ENCODE measurements at places on chromosomes 1 and 21.

GRCh38 chr1:151718011-151718431 is 1.4 kb upstream of the CELF3 start:
- DNase-seq: no peak

DNA sequence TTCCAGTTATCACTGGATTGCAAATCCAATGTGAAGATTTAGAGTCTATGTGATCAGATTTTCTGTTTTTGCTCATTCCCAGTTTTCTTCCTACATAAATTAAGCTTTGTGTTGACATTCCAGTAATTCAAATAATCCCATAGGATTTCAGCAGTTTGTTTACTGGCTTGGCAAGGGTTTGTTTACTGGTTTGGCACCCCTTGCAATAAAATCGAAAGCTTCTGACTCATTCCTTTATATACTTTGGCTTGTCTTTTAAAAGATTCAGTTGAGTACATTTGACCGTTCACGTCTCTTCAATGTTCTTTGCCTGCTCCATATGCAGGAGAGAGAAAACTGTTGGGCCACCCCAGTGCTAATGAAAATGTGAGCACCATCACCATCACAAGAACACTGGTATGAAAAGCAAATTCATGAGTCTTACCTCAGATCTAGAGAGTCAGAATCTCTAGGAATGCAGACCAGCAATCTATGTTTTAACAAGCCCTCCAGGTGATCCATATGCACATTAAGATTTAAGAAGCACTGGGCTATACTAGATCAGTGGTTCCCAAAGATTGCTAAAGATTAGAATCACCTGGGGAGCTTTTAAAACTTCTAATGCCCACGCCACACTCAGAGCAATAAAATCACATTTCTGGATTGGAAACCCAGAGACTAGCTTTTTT is 32.8 kb downstream of the ZC3H11B start:
- DNase-seq: no peak

DNA sequence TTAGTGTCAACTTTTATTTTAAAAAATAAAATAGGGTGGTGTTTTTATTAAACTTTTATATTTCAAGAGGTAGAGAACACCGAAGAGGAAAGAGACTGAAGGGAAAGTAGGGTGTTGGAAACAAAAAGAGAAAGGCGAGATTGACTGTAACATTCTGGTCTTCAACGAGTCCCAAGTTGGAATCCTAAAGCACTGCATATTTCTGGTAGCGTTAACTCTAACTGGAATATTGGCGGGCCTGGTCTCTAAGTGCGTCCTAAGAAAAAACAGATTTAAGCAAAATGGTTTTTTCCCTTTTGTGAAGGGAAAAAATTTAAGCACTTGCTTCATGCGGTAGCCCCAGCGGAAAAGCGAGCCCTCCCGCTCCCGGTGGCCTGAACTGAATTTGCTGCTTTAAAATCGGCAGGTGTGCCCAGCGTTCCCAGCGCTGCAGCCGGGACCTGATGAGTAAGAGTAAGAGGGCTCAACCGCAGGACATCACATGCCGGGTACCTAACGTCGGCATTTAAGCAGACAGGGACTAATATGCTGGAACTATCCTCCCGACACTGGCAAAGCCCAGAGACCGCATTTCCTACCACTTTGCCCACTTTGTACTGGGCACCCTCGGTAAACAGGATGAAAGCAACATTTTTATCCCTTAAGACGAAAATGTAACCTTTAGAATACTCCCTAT is 30.5 kb upstream of the NFIA start:
- DNase-seq: no peak

DNA sequence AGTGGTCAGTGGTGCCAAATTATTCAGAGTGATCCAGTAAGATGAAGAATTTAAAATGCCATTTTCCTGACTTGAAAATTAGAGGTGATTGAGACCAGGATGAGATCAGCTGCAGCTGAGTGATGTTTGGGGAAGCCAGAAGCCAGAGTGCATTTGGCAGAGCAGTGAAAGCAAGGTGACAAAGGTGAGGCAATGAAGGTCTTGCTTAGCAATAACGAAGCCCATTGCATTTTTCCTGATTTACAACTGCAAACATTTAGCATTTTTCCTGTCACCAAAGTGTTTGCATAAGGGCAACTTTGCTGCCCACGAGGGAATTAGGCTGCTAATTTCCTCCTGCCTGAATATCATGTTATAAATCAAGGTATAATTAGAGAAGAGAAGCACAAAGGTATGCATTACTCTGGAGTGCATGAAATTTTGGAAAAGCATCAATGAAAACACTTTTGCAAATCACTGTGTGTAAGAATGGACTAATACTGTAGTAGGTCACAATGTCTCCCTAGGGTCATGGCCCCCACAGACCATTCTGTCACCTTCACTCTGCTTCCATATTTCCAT is 188.2 kb upstream of the LYPLAL1 start:
- no peak for DNase-seq

DNA sequence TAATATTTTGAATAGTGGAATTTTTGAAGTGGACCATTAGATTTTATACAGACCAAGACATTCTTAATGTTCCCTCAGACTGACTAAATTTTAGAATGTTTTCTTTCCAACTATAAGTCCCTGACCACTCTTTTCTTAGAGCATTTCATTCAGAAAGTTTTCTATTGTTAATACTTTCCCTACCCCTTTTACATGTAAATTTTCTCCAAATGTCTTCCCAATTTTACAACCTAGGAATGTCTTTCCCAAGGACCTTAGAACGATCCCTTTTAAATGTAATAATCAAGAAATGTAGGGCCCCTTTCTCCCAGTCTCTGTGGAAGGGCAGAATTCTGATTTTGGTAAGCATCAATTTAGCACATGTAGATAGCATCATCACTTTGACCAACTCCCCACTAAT is 730.0 kb upstream of the B3GALT2 start:
- DNase-seq: no peak

- no peak for DNase-seq
Observed at GRCh38 chr1:155322571-155322952, 1.9 kb downstream of the RUSC1 start.

GRCh38 chr21:34187935-34188334 is 114.6 kb downstream of the MRPS6 start:
- no peak for DNase-seq

- no peak for DNase-seq
Observed at GRCh38 chr21:37751268-37751975, 164.8 kb downstream of the KCNJ6 start.

DNA sequence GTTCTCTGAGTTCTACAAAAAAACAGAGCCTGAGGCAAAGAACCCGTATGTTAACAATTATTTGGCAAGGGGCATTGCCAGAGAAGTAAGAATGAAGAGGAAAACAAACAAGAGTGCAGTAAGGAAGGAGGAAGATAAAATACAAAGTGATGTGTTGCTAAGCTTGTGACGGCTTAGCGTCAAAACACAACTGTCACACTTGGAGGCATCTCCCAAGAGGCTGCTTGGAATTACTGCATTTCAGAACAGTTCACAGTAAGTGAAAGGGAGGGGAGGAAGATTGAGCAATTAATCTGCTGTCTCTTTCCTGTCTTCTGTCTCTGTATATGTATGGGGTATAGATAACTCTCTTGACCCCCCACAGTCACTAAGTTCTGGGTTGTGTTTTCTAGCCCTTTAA is 1017.0 kb upstream of the TMPRSS15 start:
- DNase-seq: no peak

DNA sequence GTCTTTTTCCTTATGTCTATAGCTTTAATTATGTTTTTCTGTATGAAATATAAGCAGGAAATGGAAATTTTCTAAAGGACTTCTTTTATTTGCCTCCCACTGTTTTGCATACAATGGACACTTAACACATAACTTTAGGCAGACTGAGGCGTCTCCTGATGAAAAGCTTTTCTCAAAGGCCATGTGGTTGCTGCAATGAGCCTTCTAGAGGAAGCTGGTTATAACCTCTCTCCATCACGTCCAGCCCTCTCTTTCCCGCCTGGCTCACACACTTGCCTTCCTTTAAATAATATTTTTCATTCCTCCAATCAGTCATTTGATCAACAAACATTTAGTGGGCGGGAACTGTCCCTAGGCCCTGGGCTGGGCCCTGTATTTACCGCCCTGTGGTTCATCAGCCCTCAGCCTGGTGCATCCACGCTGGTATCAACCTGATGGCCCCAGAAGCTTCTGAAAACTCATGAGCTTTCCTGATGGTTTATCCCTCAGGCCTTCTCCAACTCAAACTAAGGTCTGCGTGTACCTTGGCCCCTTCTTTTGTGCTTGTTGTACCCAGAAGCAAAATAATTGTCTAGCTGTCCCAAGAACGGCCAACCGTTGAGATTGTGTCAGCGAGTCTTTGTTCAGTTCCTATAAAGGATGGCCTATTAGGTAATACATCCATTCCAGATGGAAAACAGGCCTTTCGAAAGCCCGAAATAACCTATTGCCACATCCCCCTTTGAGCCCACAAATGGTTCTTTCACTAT is 75.3 kb upstream of the LYST start:
- no peak for DNase-seq

- peak; percentile 67 for DNase-seq
Observed at GRCh38 chr1:174005032-174005431, 17.1 kb downstream of the RC3H1 start.

- no peak for DNase-seq
Observed at GRCh38 chr1:190688096-190688495, 210.4 kb upstream of the BRINP3 start.

DNA sequence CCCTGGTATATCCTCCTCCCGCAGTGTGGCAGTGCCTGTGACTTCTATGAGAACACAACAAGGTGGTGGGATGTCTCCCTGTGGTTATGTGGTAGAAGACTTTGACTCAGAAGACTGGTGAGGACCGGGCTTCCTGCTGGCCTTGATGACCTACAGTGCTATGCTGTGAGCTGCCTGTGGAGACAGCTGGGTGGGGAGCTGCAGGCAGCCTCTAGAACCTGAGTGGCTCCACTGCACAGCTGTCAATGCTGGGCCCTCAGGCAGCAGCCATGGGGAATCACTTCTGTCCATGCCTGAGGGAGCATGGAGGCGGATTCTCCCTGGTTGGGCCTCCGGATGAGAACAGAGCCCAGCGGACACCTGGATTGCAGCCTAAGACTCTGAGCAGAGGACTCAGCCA is 14.9 kb downstream of the SLC1A7 start:
- no peak for DNase-seq

DNA sequence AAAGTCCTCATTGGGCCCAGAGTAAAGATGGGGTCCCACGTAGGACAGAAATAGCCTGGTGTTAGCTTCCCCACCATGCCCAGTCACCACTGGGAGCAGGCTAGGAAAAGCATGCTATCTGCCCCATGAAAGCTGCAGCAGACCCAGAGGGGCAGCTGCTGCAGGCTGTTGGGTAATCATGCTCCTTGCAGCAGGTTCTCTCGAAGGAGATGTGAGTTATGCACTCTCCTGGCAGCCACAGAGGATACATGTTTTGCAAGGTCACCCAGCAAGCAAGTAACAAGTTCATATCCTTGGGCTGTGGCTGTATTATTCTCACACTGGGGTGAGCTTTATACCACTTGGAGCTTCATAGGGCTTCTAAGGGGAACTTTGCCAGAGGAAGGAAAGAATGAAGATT is 9.1 kb upstream of the HEYL start:
- no peak for DNase-seq

- no peak for DNase-seq
Observed at GRCh38 chr21:31157756-31158155, 119.5 kb upstream of the KRTAP19-8 start.

DNA sequence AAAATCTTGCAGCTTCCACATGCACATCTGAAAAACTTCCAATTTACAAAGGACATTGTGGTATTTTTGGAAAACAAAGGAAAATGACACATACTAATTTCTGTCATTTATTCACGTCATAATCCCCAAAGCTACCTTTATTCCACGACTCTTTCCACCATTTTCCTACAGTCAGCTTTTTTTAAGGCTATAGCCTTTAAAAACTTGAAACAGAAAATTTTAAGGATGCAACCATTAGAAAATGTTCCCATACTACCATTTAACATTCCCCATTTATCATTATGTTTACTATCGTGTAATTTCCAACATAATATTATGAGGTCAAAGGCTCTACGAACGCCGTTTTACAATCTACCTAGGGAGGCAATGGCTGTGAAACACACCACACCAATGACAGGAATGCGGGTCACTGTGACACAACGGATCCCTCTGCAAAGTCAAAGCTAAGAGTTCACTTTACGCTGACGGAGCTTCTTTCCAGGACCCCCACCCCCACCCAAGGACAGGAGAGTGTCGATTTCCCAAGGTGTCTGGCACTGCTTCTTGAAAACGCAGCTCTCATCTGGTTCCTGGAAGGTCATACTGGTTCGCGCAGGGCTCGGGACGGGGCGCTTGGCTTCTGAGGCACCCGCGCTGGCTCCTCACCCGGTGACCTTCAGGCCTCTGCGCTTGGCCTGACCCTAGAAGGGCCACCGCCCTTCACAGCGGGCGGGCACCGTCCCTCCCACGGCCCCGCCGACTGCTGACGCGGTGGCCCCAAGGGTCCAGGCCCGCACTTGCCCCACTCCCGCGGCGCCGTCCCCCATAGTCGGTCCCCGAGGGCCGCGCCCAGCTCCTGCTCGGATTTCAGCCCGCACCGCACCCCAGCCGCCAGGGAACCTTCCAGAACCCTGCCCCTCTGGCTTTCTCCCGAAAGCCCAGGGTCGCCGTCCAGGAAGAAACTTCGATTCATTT is 50.5 kb upstream of the ATF3 start:
- DNase-seq: no peak

GRCh38 chr1:244326757-244327156 is 125.0 kb downstream of the ADSS2 start:
- DNase-seq: no peak

DNA sequence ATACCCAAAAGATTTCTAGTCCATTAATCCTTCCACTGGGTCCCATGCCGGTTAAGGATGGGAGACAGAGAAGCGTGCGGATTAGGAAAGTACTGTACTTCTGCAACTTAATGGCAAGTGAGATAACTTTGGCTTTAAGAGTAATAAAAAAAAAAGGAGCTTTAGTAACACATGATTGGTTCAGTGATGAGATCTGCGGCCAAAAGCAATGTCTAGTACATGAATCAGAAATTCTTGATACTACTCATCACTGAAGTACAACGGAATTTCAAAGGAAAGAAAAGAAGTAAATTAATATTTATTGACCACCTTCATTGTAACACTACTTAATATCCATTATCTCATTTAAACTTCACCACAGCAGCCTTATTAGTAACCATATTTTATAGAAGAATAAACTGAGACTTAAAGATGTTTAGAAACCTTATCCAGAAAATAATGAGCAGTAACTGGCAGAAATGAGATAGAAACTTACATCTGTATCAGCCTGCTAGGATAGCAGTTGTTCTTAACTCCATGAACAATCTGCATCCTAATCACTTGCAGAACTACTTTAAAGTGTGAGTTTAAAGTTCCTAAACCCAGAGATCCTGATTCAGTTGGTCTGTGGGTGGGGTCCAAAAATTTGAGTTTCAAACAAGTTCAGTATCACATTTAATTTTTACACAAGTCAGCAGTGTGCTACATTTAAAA is 14.1 kb upstream of the NUF2 start:
- no peak for DNase-seq

- DNase-seq: no peak
Observed at GRCh38 chr1:214670098-214670497, 67.1 kb downstream of the CENPF start.

All from GM10248 (cell line).